ENCODE measurements at places on chromosomes 6 and 20. TPM values are rescaled to one million over a fixed set of nuclear protein-coding genes. Genes with fewer than 3 reads are reported as not detected.
A peak's percentile ranks its signal among the peaks of the same experiment; 100 is the strongest.

DNA sequence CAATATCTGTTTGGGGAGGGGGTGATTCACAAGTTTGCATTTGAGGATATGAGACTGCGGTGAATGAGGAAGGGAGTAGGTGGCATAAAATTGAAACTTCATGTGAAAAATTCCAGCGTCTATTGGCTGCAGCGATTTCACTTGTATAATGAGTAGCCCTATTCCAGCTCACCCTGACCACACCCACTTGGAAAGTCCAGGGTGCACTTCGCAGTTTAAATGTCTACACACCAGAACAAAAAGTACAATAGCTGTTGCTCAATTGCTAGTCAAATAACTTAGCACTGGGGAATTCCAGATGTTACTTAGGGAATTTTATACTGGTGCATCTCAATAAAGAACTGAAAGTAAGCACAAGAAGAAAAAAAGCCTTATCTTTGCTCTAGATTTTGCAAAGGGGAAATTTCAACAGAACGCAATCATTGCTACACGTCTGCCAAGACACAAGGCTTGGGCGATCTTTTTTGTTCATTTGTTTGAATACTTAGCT is 6.3 kb downstream of the TNFAIP3 start:
- DNase-seq = peak; percentile 71

- DNase-seq = no peak
These were observed at the start of gene HMGN4 for GRCh38 chr6:26537846-26538571. Gene HMGN4 (plus strand): TSS chr6:26538366. CDS start chr6:26545207, 6,841 bp downstream.

Gene SLC35F1
- 0.02 TPM for polyA plus RNA-seq

GRCh38 chr6:33513213-33513612 is 58.8 kb downstream of the ZBTB9 start:
- DNase-seq = no peak

Gene HLA-DQB1
- not detected for polyA plus RNA-seq

- DNase-seq = no peak
These were observed 232.6 kb downstream of the TMEM242 start for GRCh38 chr6:157090736-157091135.

- peak; percentile 66 for DNase-seq
These were observed 398.0 kb upstream of the PLCB4 start for GRCh38 chr20:8670893-8671215.

DNA sequence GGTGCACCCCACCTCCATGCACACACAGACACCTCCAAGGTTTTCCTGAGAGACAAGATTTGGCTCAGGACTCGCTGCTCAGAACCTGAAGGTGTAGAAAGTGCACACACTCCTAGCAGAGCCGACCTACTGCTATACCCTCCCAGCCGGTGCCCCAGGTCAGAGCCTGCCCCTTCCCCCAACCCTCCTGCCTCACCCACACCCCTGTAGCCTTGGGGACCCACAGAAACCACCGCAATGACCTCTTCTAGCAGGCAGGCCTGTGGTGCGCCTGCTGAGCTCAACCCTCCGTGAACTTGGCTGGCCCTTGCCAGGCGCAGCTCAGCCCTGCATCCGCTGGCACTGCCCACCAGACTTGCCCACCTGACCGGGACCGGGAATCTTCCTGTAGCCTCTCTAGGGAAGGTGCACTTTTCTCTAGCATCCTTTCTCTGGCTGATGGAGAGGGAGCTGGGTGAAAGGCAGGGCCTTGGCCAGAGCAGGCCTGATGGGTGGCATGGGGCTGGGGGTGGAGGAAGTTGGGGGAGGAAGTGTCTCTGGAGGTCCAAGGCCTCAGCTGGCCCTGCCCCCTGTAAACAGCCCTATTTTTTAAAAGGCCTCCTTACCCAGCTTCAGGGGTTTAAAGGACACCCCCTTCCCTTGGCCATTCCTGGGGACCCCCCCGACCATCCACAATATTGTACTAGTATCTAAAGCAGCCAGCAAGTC is 36.9 kb upstream of the SLCO4A1 start:
- no peak for DNase-seq

- no peak for DNase-seq
These were observed 40.8 kb downstream of the FAM229B start for GRCh38 chr6:112128208-112128607.

DNA sequence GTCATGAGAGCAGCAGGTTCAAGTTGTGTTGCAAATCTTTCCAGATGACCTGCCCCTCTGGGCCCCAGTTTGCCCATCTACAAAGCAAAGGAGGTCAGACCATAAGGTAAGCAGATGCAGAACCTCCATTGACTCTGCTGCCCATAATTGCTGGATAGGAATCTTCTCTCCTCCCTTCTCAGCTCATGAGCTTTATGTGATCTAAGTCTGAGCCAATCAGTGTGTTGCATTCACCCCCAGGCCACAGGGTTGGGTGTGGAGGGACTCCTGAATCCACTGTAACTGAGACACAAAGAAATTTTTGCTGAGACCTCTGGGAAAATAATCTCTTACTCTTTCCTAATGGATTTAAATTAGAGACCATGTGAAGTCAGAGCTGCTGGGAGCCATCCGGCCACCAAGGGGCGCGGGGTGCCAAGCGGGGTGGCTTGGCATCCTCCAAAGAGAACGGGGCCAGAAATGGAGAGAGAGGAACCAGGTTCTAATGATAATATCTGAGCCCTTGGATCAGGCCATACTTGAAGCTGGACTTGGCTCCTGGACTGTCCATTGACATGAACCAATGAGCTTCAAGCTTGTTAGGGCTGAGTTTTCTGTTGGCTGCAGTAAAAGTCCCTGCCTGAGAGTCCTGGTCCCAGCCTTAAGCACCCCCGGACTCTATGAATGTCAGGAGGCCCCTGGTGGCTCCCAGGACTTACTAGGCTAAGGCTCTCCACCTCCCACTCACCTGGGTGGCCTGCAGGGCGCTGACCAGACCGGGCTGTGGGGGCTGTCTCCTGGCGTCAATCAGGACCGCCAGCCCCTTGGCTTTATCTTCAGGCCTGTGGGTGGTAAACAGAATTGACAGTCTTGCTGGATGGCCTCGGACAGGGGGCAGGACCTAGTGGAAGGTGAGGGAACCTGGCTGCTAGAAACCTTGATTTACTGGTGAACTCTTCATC is 32.8 kb downstream of the KIAA1755 start:
- DNase-seq = no peak

DNA sequence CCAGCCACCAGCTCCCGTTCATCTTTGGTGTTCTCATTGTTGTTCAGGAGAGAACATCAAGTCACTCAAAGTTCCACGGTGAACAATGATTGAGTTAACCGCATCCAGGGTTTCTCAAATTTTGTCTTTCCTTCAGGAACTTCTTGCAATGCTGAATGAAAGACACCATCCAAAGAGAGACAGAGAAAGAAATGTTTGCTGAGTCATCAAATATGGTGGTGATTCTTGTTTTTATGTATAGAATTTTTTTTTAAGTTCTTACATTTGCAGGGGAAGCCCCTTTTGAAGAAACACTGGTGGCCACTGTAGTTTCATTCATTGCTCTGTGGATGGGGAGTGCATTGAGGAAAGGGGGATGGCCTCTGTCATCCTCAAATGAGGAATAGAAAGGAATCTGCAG is 62.3 kb upstream of the ENPP5 start:
- no peak for DNase-seq

DNA sequence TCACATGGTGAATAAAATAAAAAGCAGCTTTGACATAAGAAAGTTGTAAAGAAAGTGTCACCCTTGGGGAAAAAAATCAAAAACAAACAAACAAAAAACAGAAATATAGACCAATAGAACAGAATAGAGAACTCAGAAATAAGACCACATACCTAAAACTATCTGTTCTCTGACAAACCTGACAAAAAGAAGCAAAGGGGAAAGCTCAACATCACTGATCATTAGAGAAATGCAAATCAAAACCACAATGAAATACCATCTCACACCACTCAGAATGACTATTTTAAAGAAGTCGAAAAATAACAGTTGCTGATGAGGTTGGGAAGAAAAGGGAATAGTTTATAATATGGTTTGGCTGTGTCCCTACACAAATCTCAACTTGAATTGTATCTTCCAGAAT is 159.1 kb downstream of the TINAG start:
- DNase-seq = no peak

- DNase-seq = no peak
These were observed 107.2 kb upstream of the FOXA2 start for GRCh38 chr20:22691369-22692118.

DNA sequence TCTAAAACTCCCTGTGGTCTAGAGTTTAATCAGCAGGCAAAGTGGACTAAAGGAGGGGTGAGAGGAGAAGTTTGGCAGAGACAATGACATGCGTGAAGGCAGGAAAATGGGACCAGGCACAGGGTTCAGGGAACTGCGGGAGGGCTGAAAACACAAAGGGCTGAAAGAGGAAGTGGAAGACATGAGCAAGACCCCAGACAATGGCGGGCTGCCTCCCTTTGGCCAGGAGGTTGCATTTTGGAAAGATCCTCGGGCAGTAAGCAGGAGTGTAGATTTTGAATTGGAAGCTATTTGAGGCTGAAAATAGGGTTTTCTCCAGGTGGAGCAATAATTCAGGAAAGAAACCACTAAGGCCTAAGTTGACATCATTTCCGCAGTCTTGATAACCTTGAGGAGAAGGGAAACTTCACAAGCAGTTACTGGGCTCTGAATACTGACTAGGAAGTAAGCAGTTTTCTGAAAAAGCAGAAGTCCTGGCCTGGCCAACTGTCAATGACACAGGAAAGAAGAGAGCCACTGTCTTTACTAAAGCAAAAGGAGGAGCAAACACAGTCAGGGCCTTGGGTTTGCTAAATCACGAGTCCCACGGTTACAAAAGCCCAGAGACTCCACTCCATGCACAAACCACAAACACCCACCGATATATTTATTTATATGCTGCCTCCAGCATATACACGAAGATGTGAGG is 3.4 kb downstream of the LY86 start:
- no peak for DNase-seq

GRCh38 chr6:120031837-120032236 is 682.3 kb upstream of the MAN1A1 start:
- no peak for DNase-seq

Gene ALDH8A1
- polyA plus RNA-seq = 0.11 TPM

- DNase-seq = no peak
These were observed 183.4 kb upstream of the FBXL4 start for GRCh38 chr6:99130897-99131873.

DNA sequence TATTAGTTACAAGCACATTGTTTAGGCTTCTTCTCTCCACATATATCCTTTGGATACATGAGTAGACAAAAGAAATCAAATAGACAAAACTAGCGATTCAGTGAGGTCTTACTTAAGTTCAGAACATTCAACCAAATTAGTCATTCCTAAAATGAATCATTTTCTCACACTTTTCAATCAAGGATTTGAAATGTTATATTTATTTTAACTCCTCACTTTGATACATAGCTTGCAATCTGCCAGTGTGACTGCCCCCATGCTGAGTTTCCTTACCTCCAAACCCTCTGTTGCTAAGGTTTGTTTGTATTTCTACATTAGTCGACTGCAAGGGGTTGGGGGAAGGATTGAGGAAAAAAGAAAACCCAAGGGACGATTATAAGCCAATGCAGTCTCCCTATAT is 3.5 kb upstream of the MOXD1 start:
- no peak for DNase-seq

GRCh38 chr6:35147486-35147885 is 6.3 kb upstream of the TCP11 start:
- DNase-seq = no peak

- DNase-seq = no peak
These were observed 491.0 kb downstream of the NKAIN2 start for GRCh38 chr6:124294574-124295200.

DNA sequence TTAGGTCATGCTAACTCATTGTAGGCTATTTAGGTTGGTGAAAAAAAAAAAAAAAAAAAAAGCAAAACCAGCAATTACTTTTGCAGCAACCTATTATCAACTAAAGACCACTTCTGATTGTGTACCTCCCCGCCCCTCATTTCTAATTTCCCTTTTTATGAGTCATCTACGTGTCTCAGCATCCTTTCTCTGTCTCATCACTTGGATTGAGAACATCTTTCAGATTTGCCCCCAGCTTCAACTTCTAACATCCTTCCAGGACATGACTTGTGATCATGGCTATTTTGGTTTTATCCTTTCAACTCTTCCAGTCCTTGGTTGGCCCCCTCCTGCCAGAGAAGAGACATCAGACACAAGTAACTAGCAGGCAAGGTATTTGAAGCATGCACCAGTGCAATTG is 156.7 kb upstream of the CCN2 start:
- DNase-seq = no peak

DNA sequence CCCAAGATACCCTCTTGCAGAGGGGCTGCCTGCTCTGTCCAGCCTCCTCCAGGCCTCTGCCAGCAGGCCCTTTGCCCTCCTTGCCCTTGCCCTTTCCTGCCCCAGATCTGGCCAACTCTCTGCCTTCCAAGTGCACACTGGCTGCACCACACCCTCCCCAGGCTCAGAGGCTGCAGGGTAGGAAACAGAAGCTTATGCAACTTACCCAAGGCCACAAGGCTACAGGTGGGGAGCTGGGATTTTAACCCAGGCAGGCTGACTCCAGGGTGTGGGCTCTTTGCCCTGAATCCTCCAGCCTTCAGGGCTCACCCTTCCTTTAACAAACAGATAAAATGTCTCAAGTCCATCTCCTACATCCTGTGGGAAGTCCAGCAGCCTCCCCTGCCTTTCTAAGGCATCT is 14.5 kb upstream of the TRAF3IP2 start:
- DNase-seq = no peak

DNA sequence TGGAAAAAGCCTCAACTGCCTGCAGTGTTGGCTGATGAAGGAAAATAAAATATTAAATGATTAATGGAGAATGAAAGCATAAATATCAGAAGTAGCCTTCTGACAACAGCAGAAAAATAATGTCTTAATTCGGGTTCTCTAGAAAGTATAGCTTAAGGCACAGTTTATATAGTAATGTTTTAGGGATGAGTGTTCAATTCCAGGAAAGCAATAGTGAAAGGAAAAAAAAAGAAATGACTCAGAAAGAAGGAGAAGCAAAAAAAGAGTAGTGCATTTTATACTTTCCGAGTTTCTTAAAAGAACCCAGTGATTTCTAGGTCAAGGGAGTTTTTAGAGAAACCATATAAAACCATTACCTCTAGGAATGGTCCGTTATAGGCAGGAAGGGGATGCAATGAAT is 137.3 kb downstream of the HTR1B start:
- DNase-seq = no peak

GRCh38 chr6:121523628-121524027 is 88.2 kb downstream of the GJA1 start:
- DNase-seq = no peak

DNA sequence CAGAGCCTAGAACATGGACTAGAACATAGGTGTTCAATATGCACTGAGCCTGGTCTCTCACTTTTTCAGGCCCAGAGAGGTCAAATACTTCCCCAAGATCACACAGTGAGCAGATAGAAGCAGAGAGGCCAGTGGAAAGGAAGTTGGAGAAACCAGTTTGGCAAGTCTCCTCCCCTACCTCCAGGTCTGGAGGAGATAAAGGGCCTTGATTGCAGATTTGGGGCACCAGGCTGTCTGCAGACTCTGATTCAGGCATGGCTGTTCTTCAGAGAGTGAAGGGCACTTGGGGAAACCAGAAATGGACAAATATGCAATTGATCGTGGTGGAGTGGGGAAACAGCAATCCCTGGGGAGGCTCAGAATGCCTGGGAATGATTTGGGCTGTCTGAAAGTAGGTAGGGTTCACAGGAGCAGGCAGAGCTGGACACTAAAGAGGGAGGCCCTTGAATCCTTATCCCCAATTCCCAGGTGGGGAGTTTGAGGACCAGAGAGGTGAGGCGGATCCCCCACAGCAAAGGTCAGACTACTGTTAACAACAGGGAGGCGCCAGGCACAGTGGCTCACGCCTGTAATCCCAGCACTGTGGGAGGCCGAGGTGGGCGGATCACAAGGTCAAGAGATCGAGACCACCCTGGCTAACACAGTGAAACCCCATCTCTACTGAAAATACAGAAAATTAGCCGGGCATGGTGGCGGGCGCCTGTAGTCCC is 2.3 kb downstream of the PEDS1 start:
- DNase-seq = no peak

Gene MYLK4
- polyA plus RNA-seq = 0.20 TPM
